Stimulated activated CD4-positive, alpha-beta T cell treated with anti-CD3 and anti-CD28 coated beads, Interleukin-1b, Interleukin-23, amount 100 ng/mL, for 1 hour (primary cell): ENCODE measurements at places on chromosomes 7 and 10.

DNA sequence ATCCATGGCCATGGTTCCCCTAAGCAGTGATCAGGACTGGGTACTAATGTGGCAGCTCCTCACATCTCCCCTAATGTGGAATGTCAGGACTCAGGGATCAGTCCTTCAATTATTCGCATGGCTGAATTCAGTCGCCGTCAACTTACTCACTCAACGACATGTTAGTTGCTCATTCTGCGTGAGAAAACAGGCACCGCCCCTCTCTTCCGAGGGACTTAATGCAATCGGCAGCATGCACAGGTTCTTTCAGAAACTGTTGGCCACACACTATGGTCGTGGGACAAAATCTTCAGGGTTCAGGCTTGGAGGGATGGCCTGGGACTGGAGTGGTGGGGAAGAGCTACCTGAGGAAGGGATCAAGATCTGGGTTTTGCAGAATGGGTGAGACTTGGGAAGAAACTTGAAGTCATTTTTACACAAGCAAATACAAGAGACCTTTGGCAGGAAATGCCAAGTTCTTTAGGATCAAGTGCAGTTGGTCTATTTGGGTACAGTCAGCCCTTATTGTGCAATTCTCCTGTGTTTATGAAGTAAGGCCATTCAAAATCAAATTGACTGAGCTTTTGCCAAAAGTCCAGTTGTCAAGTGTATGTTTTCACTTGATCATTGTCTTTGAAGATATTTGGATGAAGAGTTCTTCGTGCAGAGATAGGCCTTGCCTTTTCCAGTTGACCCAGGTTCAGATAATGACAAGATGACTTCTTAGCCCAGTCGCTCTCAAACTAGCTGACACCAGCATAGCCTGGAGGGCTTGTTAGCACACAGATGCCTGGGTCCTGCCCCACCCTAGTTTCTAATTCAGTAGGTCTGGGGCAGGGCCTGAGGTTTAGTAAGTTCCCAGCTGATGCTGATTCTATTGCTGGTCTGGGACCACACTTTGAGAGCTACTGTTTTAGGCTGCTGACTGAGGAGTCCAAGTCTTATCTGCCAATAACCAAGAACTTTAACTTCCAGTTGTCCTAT, 48.5 kb downstream of the LRRC18 start:
- DNase-seq = no peak

GRCh38 chr10:103276251-103276895, 565 bp upstream of the INA start:
- no peak for DNase-seq

GRCh38 chr10:26881600-26882331, 21.0 kb upstream of the ABI1 start:
- DNase-seq = no peak

DNA sequence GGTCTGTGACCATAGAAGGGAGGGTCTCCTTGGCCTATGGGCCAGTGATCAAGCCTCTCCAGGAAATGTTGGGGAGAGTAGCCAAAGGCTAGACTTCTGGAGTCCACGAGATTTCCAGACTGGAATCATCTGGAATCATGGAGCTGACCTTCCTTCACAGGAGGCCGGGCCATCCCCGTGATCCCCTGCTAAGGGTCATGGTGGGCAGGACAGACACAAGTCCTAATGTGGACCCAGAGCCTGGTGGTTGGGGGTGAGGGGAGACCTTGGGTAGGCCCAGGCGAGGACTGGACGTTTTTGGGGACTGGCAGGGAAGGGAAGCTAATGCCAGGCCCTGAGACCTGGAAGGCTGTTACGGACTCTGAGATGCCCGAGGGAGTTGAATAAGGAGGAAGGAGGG, 9.8 kb upstream of the GRID1 start:
- DNase-seq = no peak

DNA sequence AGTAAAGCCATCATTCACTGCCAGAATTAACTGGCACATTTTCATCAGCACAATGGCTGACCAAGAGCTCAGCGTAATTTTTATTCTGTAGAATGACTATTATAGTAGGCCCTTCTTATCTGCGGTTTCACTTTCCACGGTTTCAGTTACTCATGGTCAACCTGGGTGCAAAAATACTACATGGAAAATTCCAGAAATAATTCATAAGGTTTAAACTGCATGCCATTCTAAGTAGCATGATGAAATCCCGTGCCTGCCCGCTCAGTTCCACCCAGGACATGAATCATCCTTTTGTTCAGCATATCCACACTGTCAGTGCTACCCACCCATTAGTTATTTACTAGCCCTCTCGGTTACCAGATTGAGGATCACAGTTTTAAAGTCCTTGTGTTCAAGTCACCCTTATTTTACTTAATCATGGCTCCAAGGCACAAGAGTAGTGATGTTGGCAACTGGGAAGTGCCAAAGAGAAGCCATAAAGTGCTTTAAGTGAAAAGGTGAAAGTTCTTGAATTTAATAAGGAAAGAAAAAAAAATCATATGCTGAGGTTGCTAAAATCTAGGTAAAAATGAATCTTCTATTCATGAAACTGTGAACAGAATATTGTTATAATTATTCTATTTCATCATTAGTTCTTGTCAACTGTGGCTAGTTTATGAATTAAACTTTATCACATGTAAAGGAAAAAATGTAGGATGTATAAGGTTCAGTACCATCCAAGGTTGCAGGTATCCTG, 204.9 kb downstream of the DOCK4 start:
- DNase-seq = no peak
